ENCODE measurements at places on chromosomes 3 and 15.

DNA sequence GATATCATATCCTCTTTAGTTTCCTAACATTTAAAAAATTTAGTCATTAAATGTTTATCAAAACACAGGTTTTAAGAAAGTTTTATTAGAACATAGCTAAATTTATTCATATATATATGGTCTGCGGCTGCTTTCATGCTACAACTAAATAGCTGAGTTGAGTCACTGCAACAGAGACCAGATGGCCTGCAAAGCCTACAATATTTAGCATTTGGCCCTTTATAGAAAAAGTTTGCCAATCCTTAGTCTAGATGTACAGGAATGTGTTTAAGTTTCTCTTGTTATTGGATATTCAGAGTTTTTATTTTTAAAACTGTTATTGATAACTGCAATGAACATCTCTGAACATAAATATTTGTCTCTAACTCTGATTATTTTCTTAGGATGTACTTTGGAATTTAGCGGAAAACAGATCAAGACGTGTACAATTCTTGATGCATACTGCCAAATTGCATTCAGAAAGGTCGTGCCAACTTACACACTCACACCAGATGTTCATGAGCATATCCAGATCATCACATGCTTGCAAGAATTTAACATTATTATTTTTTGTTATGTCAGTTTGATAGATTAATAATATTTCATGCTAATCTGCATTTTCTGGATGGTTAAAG, 157.9 kb downstream of the STAC start:
- DNase-seq = no peak

- no peak for DNase-seq
Measured at GRCh38 chr3:156750874-156751245, 75.3 kb upstream of the LEKR1 start.

- no peak for DNase-seq
Measured at GRCh38 chr15:70113304-70113700, 15.6 kb upstream of the TLE3 start.

- peak; percentile 18 for DNase-seq
Measured at GRCh38 chr15:70327856-70328678, 230.3 kb upstream of the TLE3 start.

- no peak for DNase-seq
Measured at GRCh38 chr3:96101006-96101560, 713.3 kb upstream of the EPHA6 start.

- DNase-seq = no peak
Measured at GRCh38 chr3:123076496-123077418, 9.9 kb downstream of the PDIA5 start.

DNA sequence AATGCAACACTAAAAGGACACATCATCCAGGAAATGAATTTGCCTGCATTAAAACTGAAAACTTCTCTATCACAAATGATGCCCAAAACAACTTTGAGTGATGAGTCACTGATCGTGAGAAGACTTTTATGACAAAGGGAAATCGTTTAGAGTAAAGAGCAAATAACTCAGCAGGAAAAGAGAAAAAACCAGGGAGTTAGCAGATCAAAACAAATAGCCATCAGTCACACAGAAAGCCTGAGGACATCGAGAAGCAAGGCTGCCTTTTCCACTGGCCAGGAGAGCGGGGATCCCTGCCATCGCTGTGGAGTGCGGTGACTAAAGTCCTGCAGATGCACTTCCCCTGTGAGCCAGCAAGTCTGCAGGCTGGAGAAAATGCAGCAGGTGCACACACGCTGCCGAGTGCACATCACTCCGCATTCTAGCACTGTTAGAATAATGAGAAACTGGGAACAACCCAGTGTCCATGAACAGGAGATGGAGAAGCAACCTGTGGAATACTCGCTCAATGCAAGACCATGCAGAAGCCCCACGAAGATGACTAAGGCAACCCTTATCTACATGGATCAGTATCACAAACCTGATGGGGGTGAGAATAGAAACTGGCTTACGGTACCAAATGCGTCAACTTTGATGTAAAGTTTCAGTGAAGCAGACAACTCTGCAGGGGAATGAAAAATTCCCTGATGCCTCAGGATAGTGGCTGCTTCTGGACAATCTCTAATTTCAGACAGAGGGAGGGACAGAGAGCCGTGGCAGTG, 86.4 kb downstream of the NSMCE3 start:
- no peak for DNase-seq

- DNase-seq = no peak
Measured at GRCh38 chr3:38353151-38353550, 6.6 kb downstream of the XYLB start.

DNA sequence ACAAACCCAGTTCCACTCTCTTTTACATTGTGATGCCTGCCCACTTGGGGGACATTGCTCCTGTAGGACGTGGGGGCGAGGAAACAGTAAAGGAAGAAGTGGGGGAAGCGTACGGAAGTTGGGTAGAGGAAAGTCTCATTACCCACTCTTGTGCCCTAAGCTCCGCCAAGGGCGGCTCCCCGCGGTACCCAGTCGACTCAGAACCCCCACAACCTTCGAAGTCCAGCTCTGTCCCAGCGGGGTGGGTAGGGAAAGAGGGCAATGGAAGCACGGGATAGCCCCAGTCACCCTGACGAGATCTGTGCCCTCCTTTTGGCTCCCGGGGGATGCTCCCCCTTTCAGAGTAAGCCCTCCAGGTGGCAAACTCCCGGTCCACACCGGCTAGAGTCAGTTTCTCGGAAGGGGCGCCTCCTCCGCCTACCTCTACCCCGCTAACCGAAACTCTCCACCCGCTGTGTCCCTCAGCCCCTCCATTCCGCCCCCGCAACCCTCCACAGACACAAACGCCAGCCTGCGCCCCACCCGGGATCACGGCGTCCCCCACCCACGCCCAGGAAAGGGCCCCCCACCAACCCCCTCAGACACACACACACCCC, 527 bp downstream of the CSNK1G1 start:
- no peak for DNase-seq

DNA sequence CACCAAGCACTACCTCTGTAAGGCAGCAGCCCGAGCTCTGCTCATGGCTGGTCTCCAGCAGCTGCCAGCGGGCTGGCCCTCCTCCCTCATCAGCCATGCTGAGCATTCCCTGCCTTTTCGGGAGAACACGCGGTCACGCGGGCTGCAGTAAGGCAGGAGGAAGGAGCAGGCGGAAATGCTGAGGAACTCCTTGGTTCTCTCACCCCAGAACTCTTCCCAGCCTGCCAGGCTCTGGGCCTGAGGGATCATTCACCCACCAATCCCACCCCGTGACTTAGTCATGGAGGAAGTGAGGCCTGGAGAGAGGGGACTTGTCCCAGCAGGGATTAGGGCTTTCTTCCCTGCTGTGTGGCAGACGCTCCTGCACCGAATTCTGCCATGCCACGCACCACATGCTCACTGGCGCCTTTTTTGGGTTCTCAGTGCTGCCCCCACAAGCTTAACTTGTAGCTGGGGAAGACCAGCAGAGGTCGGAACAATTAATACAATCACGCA, 42.9 kb upstream of the RPL32 start:
- DNase-seq = peak; percentile 49

GRCh38 chr15:100099976-100100375, 241.8 kb downstream of the ADAMTS17 start:
- no peak for DNase-seq

- DNase-seq = no peak
Measured at GRCh38 chr3:115628075-115628412, 4.7 kb downstream of the GAP43 start.

DNA sequence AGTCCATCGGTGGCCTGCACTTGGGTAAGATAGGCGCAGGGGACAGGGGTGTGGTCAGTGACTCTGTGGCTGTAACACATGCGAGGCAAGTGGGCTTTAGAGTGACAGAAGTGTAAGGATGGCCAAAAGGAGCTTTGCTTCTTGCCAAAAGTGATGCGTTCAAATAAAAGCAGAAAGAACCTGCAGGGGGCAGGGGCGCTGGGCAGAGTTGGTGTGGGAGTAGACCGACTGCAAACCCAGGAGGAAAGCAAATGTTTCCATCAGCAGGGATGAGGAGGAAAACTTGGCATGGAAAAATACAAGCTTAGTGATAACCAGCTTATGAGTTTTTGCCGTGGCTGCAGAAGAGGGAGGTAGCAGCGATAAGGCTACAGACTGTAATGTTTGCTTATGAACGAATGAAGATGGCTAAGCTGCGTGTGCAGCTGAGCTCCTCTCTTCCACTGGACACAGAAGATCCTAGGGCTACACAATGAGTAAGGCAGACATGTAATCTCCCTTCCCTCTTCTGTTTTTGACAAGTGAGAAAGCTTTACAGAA, 149.4 kb downstream of the WNT5A start:
- no peak for DNase-seq

- DNase-seq = no peak
Measured at GRCh38 chr15:63759752-63760151, 74.0 kb downstream of the HERC1 start.

GRCh38 chr15:55241891-55242290, 45.1 kb upstream of the RSL24D1 start:
- no peak for DNase-seq

DNA sequence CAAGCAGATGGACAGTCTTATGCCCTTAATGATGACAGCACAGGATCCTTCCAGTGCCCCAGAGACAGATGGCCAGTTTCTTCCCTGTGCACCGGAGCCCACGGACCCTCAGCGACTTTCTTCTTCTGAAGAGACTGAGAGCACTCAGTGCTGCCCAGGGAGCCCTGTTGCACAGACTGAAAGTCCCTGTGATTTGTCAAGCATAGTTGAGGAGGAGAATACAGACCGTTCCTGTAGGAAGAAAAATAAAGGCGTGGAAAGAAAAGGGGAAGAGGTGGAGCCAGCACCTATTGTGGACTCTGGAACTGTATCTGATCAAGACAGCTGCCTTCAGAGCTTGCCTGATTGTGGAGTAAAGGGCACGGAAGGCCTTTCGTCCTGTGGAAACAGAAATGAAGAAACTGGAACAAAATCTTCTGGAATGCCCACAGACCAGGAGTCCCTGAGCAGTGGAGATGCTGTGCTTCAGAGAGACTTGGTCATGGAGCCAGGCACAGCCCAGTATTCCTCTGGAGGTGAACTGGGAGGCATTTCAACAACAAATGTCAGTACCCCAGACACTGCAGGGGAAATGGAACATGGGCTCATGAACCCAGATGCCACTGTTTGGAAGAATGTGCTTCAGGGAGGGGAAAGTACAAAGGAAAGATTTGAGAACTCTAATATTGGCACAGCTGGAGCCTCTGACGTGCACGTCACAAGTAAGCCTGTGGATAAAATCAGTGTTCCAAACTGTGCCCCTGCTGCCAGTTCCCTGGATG, 198.7 kb downstream of the AKAP13 start:
- DNase-seq = no peak

DNA sequence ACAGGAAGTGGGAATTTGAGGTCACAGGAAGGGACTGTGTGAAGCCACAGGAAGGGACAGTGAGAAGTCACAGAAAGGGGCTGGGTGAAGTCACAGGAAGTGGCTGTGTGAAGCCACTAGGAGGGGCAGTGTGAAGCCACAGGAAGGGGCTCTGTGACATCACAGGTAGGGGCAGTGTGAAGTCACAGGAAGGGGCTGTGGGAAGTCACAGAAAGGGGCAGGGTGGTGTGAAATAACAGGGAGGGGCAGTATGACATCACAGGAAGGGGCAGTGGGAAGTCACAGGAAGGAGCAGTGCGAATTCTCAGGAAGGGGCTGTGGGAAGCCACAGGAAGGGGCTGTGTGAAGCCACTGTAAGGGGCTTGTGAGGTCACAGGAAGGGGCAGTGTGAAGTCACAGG, 35.8 kb downstream of the GASK1A start:
- no peak for DNase-seq

DNA sequence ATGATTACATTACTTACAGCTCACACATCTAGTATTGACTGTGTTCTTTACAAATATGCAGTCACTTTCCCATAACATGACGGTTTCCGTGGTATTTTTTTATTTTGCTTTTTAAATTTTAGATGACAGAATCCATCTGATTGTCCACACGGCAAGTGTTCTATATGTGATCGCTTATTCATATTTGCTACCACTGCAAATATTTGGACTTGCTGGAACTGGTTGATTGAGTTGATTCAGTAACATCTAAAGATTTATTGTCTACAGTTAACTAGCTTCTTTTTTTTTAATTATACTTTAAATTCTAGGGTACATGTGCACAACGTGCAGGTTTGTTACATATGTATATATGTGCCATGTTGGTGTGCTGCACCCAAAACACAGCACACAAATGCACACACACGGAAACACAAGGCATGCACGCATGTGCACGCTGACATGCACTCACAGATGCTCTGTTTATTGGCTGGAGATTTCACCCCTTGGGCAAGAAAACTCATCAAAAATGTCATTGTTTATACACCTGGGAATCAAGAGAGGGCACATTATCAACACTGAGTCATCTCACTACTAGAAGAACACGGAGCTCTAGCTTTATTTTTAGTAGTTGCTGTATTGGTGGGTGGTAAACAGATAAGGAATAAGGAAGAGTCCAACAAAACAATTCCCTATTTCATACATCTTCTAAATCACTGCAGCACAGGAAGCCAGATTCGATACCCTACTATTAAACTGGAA, 16.4 kb downstream of the ARRDC4 start:
- DNase-seq = no peak

DNA sequence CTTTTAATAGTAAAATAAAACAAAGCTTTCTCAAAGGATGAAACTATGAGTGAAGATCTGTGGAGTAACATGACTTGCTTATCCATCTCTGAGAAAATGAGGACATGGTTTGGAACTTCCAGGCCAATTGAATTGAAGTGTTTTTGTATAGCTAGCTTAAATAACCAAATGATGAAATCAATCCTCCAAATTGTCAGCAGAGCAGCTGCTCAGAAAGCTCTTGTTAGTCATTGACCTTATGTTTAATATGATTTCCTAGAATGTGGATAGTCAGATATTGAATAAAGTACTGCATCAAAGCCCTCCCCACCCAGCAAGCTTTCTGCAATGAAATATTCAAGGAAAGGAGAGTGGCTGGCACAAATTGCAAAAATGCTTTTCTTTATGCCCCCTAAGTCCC, 437.2 kb downstream of the MFSD1 start:
- peak; percentile 11 for DNase-seq

- DNase-seq = peak; percentile 51
Measured at GRCh38 chr15:79168922-79169456, 78.4 kb upstream of the RASGRF1 start.

DNA sequence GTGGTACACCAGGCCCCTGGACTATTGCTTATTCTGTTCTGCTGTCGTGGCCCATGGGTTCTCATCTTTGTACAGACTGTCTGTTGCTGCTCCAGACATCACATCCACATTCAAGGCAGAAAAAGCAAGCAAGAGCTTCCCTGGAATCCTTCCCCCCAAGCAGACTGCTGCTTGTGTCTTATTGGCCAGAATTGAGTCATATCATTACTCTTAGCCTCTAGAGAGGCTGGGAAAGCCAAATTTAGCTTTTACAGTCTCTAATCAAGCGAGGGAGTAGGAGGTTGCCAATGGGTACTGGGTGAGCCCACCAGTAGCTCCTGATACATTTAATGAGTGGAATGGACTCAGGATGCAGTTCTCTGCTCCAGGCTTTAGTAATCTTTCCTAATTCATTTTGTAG, 39.4 kb downstream of the RAB6B start:
- no peak for DNase-seq

- DNase-seq = no peak
Measured at GRCh38 chr3:177713928-177714900, 516.9 kb upstream of the TBL1XR1 start.

All from hippocampal formation (tissue), 2 donors.